Activated gamma-delta T cell treated with Interleukin-2 at 50 U/mL for 16 hours (primary cell): ENCODE measurements at places on chromosomes 3 and 15.

GRCh38 chr15:101456057-101456739 is 33.3 kb downstream of the PCSK6 start:
- DNase-seq = no peak

GRCh38 chr3:94614192-94614591 is 551.3 kb downstream of the NSUN3 start:
- no peak for DNase-seq

DNA sequence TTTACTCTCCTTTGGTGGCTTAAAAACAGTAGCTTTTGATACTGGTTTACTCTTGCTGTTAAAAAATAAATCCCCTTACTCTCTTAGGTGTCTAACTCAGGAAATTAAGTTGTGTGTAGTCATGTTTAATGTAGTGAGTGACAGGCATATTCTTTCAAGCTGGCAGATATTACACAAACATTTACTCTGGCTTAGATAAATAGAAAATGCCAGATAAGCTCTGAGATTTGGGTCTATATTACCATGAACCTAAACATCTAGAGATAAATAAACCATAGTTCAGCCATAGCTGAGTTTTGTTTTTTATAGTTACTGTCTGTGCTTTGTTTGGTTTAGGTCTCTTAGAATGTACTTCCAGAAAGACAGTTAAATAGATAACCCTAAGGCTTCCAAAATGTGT is 2.4 kb downstream of the SEMA6D start:
- DNase-seq = no peak

GRCh38 chr15:71201477-71201876 is 86.2 kb downstream of the THSD4 start:
- no peak for DNase-seq

- no peak for DNase-seq
These were observed 219.0 kb downstream of the NFKBIZ start for GRCh38 chr3:102068327-102068726.

- no peak for DNase-seq
These were observed 20.2 kb upstream of the PLXNA1 start for GRCh38 chr3:126962756-126963155.

GRCh38 chr3:194357681-194358080 is 6.6 kb upstream of the CPN2 start:
- no peak for DNase-seq

DNA sequence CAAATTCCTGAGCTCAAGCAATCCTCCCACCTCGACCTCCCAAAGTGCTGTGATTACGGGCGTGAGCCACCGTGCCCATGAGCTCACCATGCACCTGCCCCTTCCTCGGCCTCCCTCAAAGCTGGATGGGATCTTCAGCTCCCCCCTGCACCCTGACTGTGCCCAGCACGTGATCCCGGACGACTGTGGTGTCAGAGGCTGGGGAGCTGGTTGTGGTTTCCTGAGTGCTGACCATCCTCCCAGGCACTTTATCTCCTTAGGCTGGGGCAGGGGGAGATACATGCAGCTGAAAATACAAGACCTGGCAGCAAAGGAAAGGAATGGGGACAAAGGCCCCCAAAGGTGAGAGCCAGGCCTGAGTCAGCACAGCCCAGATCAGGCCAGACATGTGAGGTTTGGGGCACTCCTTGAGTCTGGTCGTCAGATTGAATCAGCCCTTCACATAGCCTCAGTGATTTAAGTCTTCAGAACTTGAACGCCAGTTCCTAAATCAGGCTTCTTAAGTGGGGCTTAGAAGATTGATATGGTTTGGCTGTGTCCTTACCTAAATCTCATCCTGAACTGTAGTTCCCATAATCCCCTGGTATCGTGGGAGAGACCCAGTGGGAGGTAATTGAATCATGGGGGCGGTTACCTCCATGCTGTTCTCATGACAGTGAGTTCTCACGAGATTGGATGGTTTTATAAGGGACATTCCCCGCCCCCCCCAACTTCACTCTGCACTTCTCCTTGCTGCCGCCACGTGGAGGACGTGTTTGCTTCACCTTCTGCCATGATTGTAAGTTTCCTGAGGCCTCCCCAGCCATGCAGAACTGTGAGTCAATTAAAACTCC is 35.8 kb downstream of the PRKCD start:
- no peak for DNase-seq

DNA sequence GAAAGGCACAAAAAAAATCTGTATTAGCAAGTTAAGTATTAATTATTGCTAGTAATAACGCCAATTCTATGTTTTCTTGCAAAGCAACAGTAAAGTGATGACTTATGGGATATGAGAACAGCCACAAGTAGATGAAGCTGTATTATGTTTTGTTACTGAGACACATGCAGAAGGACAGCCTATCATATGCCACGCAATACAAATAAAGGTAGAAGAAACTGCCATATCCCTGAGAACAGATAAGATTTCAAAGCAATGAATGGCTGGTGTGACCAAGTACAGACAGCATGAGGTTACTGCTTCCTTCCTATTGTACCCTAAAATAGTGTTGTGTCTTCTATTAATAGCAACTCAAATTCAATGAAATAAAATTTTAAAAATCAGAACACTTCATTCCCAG is 26.7 kb downstream of the STAG1 start:
- no peak for DNase-seq

GRCh38 chr3:141493184-141493583 is 6.4 kb downstream of the RASA2 start:
- DNase-seq = no peak

DNA sequence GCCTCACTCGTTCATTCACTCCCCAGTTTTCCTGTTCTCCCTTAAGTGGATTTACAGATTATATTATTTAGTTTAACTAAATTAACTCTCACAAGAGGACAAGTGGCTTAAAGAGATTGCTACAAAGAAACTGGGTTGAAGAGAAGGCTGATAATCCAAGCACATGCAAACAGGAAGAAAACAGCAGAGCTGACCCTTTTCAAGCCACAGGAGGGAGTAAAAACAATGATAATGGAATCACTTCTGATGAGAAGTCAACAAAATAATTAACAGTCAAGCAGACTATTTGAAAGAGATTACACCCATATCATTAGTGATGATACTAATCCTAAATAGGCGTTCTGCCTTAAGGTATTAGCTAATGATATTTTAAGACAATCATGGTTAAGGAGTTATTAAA is 31.7 kb downstream of the BOC start:
- DNase-seq = no peak

DNA sequence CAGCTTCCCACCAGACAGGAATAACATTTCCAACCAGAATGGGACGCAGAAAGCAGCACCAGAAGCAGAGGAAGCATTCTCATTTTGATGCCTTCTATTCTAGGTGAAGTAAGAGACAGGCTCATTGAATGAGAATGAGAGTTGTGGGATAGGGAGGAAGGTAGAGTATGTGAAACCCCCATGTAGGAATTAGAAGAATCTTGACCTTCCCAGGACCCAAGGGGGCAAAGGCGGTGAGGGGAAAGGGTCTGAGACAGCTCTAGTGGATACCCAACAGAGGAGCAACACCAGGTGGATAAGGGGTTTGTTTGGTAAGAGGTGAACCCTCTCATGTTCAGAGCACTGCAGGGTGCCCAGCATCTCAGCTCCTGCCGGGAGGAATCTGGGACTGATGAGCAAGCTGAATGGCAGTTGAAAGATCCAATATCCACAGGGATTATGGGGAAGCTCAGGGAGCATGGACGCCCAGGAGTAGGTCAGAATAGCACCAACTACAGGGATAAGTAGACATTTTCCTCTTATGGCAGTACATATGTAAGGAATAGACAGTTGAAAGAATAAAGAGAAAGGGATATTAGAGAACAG is 77.0 kb downstream of the PLCL2 start:
- DNase-seq = no peak

- no peak for DNase-seq
These were observed 35.7 kb upstream of the ABHD17C start for GRCh38 chr15:80659375-80659774.

- DNase-seq = no peak
These were observed 9.0 kb upstream of the APBA2 start for GRCh38 chr15:28876845-28877185.

GRCh38 chr3:177724020-177724638 is 526.8 kb upstream of the TBL1XR1 start:
- DNase-seq = no peak

DNA sequence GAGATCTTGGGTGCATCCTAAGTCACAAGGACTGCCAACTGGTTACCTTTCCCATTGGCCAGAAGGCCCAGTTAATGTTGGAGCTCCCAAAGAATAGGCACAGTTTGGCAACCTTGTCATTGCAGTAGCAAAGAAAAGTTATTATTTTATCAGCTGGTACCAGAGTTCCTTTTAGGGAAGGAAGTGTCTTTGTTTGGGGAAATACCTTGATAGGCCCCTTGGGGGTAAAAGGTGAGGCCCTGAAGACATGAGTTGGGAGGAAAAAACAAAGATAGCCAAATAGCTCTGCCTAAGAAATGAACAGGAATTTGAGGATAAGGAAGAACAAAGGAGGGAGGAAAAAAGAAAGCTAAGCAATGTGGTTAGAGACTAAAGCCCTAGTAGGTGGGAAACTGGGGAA is 85.8 kb downstream of the ANP32A start:
- DNase-seq = no peak
